ENCODE measurements at places on chromosomes 16 and 17. TPM values are rescaled to one million over a fixed set of nuclear protein-coding genes. Genes with fewer than 3 reads are reported as not detected.

DNA sequence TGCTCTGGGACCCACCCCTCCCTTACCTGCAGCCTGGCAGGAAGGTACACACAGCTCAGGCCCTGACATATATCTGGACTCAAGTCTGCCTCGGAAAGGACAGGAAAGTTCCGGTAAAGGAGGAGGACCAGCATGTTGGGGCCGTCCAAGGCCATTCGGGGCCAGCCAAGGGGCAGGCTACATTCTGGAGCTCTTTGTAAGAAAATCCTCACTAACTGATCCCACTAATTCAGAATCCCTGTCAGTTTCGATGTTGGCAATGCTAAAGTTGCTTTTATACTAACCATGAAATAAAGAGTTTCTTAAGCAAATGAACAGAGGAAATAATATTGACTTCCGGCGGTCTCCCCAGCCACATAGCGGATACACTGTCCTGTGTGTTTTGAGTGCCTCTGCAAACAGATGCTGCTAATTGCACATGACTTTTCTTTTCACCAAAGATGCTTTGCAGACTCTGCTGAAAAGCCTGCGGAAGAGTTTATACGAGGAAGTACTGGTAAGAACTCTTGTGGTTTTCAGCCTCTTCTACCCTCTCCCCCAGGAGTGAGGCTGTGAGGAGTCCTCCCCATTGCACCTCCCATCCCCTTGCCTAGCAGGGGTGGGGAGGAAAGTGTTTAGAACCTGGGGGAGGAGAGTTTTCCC, 54.8 kb downstream of the PLXDC1 start:
- DNase-seq: no peak

DNA sequence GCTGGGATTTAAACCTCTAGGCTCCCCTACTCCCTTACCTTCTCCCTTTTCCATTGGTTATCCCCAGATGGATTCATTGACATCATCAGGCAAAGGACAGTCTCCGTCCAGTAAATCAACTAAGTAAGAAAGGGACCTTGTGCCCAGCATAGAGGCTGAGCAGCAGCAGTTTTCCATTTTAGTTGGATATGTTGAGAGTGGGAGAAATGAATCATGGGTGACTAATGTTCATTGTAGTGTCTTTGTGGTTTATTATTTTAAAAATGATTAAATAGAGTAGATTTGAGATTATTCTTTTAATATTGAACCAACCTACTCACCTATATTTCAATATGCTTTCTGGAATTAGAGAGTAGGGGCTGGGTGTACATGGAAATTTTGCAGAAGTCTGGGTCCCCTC, 99.4 kb upstream of the CACNG3 start:
- DNase-seq: no peak

DNA sequence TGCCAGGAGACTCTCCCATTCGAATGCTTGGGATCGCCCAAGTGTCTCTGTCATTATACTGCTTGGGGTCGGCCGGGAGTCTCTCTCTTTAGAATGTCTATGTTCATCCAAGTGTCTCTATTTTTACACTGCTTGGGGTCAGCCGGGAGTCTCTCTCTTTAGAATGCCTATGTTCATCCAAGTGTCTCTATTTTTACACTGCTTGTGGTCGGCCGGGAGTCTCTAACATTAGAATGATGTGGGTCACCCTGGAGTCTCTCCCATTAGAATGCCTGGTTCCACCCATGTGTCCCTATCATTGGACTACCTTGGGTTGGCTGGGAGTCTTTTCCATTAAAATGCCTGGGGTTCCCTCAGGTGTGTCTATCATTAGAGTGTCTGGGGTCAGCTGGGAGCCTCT, 2230.4 kb downstream of the TP53TG3F start:
- DNase-seq: no peak

DNA sequence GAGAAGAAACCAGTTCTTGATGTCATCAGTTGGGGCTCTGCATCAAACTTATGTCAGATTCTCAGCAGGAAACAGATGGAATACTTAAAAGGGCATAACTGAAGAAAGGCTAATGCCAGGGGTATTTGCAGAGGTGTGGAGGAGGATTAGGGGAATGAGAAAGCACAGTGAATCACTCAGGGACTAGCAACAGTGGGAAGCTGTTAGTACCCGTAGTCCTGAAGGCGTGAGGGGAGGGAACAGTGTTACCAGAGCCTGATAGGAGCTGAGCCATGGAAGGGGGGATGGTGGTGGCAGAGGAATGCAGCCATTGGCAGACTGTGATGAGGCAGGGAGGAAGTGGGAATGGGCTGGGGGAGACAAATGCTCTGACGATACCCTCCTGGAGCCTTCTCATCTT, 162.3 kb downstream of the UTP18 start:
- no peak for DNase-seq

GRCh38 chr17:44921122-44921882, 6.0 kb upstream of the GFAP start:
- DNase-seq: no peak

DNA sequence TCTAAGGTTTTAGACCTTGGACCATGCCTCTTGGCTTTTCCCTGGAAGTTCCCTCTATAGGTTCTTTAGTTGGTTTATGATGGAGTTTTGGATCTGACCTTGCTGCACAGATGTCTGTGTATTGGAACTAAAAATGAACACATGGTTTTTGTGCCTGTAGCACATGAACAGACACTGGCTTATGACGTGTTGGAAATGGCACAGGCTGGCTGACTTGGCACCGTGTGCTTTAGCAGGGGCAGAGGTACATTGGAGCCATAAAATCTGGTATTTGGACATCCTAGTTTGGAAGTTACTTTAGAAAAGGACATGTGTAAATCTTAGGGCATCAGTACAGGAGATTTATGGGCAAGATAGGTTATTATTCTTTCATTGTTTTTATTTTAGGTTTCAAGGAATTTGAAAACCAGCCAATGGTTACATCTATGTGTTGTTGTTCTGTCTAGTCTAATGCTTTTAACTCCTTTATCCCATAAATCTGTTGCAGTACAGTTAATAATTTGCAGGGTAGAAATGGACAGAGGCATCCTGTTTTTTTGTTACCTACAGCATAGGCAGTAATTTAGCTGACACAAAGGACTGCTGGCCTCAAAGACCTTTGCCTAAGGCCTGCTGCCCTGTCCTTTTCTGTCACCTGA, 6.0 kb downstream of the SOCS7 start:
- peak; percentile 35 for DNase-seq

- no peak for DNase-seq
These were observed 88.4 kb downstream of the FTO start for GRCh38 chr16:53792161-53792951.

DNA sequence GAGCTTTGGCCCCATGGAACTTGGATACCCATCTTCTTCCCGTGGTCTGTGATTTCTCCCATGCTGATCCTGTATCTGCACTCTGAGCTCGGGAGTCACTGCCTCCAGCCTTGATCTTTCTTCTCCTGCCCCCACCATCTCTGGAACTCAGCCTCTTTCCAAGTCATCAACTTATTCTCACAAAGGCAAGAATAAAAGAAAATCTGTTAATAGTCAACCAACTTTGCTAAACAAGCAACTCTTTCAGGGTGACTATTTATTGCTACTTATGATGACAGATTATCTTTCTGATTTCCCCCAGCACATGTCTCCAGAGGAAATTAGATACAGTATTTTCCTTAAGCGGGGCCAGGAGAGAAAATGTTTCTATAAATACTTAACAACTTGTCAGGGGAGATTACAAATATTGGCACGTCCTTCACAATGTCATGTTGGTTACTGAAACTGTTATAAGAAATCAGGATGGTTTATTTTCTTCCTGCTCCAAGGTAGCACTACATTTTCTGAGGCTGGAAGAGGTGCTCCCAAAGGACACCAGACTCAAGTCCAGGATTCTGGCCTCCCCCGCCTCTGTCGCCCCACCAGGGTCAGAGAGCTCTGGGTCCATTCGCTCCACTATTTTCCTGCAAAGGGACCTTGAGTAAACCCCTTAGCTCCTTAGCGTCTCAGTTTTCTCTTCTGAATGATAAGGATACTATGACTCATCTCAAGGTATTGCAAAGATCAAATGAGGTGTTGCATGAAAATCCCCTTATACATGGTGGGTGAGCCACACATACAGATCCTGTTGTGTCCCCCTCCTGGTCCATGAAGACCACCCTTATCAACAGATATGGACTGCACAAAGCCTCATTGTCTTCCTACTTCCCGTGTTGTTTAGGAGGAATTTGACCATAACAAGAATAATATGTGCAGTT, 205.2 kb upstream of the WSCD1 start:
- DNase-seq: no peak

GRCh38 chr16:17448640-17449638, 21.8 kb downstream of the XYLT1 start:
- DNase-seq: no peak

- no peak for DNase-seq
These were observed 3.8 kb upstream of the DCXR start for GRCh38 chr17:82041144-82041814.

DNA sequence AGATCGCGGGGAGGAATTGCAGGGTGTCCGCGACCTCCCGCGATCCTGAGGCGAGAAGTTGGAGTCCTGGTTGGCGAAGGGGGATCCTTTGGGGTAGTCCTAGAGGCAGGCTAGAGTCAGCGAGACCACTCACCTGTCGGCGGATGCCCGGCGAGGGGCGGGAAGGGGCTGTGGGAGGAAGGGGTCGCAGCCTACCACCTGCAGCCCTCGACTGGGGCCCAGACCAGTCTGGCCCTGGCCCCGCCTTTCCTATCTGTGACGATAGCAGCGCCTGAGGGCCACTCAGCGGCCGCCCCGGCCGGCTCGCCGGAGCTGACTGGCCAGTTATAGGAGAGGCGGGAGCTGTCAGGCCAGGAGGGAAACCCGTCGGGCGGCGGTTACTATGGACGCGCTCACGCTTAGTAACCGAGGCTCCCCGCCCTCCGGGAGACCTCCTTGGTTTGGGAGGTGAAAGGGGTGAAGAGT, at the start of gene TEKT3:
Gene TEKT3, minus strand, starts transcription at position 213 of the 465 bp plus-strand sequence. CDS start 10,012 bp downstream, outside the sequence.
- peak; percentile 55 for DNase-seq

DNA sequence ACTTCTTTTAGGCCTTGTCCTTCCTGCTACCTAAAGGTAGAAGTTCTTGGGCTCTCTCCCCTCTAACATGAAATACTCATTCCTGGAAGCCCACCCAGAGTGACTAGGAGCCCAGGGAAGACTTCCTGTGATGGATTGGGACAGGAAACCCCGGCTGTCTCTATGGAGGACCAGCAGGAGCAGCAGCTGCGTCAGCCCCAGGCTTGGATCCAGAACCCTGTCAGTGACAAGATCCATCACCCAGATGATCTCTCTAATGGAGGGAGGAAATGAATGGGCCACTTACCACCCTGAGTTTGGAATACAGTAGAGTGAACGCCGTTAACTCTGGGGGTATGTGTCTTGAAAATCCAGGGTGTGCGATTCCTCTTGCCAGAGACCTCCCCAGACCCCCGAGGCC, 195.7 kb upstream of the WSCD1 start:
- DNase-seq: no peak

- DNase-seq: no peak
These were observed 354.6 kb upstream of the CDH11 start for GRCh38 chr16:65476448-65476955.

DNA sequence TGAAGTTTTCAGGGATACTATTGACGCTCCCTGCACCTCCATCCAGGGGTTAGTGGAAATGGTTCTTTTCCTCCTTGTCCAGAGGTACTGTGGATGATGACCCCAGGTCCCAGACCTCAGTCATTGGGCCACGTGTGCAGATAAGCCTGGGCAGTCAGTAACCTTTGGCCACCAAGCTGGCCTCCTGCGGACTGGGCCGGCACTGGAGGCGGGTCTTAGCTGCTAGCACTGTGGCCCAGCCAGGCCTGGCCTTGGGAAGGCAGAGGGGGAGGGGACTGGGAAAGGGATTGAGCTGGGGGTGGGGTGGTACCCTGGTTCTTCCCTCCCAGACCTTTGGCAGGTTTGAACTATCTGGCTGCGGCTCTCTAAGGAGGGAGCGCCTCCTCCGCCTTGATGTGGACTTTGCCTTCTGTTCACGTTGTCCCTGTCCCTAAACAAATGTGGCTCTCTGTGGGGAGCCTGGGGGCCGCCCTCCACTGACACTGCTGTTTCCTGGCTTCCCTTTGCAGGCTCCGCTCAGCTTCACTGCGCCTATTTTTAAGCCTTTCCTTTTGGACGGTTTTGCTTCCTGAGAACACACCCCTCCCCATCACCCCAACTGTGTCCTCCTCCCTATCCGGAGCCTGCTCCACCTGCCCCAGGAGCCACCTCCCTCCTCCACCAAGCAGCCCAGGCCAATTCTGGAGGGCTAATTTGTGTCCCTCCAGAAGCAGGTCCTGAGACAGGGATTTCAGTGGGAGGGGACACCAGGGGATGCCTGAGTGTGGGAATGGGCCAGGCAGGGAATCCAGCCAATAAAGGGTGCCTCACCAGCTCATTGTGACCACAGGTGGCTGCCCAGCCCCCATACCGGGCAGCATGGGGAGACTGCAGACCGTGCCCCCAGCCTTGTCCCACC, 251.9 kb downstream of the SEC14L1 start:
- peak; percentile 37 for DNase-seq

- DNase-seq: no peak
These were observed 9.0 kb upstream of the LONP2 start for GRCh38 chr16:48235058-48235555.

- no peak for DNase-seq
These were observed 31.3 kb upstream of the KRT17 start for GRCh38 chr17:41655611-41656111.

ADAD2 gene
- not detected for total RNA-seq

SP6 gene
- total RNA-seq: 2.3 TPM

NEUROD2 gene
- total RNA-seq: not detected

HOXB8 gene
- total RNA-seq: 0.76 TPM
